ENCODE measurements at places on chromosomes 7 and 10.

- DNase-seq: no peak
Measured at GRCh38 chr10:36578306-36578705, 547.1 kb upstream of the ANKRD30A start.

- DNase-seq: no peak
Measured at GRCh38 chr7:6725003-6725402, 18.3 kb upstream of the ZNF12 start.

- DNase-seq: no peak
Measured at GRCh38 chr10:30944005-30944404, 87.7 kb downstream of the ZNF438 start.

GRCh38 chr10:79342811-79343561 lies 4.3 kb upstream of the PPIF start:
- no peak for DNase-seq

GRCh38 chr10:132601567-132601966 lies 64.0 kb downstream of the INPP5A start:
- DNase-seq: no peak

DNA sequence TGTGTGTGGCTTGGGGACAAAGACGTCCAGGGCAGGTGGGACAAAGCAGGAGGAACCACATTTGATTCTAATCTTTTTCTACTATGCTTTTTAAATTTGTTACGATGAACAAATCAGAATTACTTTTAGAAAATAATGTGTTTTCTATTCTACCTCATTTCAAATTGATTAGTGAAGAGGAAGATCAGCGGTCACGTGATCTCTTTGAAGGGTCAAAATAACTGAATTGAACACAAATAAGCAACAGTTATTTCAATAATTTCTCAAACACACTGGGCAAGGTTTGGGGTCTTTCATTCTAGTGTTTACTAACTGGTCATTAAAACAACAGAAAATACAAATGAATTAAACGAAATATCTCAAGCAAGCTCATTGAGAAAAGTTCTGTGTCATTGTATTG lies 773.0 kb upstream of the IGFBP3 start:
- DNase-seq: no peak

GRCh38 chr10:72030762-72031543 lies 57.4 kb downstream of the SPOCK2 start:
- DNase-seq: no peak

DNA sequence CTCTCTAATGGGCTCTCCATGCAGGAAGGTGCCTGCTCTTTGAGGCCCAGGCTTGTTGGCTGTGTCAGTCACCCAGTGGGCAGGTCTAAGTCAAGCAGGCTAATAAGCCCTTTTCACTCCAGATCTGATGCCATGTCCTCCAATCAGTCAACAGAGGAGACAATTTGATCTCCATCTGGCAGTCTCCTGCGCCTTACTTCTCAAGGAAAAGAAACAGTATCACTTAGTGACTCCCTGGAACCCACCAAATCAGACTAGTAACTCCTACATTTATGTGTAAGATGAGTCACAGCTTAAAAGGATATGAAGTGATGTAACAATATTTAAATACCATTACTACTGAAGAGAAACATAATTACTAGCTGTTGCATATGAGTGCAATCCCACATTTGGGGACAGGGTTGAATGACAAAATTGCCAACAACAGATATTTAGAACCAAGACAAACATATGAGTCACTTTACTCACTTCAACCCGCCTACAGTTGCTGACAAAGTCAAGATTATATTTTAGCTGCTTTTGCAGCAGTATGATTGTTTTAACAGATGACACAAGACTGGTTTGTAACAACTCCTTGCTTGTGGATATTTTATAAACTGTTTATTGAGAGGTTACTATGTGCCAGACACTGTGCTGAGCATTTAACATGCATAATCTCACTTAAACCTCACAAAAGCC lies 72.1 kb downstream of the USP6NL start:
- no peak for DNase-seq

DNA sequence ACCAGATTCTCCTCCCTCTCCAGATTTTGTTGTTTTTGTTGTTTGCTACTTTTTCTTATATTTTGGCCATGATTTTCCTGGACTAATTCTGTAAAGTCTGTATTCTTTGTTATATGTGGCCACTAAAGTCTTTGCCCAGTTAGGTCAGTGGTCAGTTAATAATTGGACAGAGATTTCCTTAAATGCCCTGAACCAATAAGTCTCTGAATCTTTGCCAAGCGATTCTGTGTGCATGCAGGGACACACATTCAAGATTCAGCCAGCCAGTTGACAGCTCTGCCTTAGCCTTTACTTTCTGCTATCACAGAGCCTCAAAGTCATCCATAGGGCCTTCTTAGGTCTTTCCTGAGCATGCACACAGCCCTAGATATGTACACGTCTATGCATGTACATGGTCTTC lies 11.0 kb upstream of the COL17A1 start:
- no peak for DNase-seq

GRCh38 chr7:1883834-1884582 lies 213.9 kb downstream of the ELFN1 start:
- DNase-seq: no peak

Measured in caudate nucleus (tissue), 63 donors.